NCI-H1436 (cell line): ENCODE measurements at places on chromosomes 6 and 20.

GRCh38 chr6:114087496-114087895 lies 116.5 kb upstream of the HDAC2 start:
- DNase-seq: no peak

GRCh38 chr6:90319979-90320685 lies 23.5 kb upstream of the BACH2 start:
- no peak for DNase-seq

DNA sequence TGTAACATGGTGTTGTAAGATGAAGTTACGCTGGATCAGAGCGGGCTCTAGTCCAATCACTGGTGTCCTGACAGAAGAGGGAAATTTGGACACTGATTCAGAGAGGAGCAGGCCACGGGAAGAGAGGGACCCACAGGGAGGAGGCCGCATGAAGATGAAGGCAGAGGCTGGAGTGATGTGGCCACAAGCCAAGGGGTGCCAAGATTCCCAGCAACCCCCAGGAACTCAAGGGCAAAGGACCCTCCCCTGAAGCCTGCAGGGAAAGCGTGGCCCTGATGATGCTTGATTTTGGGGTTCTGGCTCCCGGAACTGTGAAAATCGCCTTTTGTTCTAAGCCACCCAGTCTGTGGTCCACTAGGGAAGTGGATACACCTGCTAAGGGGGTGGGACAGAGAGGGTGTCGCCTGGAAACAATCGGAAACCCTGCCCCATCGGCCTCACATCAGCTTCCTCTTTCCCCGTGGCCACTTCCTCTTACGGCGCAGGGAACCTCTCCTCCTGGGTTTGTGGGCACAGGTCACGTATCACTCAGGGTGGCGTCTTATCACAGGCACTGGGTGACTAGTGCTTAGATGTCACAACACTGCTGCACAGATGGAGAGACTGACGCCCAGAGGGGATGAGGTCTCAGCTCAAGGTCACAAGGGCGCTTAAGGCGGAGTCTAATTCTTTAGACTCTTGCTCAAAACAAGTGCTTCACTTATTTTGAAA lies 58.0 kb downstream of the SULF2 start:
- no peak for DNase-seq

- no peak for DNase-seq
These were observed 1616.0 kb downstream of the KHDRBS2 start for GRCh38 chr6:60670036-60670435.

DNA sequence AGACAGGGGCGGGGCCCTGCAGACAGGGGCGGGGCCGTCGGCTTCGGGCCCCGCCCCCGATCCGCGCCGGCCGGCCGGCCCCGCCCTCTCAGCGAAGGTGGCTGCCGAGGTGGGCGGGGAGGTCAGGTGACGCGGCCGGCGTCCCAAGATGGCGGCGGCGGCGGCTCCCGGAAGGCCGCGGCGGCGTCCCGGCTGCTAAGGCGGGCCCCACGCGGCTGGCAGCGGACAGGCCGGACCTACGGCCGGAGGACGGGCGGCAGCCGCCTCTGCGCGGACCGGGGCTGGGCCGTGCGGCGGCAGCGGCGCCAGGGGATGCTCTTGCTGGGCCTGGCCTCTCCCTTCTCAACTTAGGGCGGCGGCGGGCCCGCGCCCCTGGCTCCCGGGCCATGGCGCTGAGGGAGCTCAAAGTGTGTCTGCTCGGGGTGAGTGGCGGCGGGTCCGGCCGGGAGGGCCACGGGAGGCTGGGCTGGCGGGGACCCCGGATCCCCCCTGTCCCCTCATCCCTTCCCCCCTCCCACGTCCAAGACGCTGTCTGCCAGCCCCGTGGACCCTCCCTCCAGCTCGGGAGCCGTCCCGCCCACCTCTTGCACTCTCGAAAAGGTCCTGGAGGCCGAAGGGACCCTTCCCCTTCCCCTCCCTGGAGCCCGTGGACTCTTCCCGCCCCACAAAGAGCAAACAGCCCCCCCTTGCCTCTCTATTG lies at the start of gene RAB22A:
RAB22A (plus strand) TSS at position 125 of the 700 bp plus-strand sequence; CDS start at position 387, 262 bp downstream.
- peak; percentile 70 for DNase-seq

- DNase-seq: no peak
These were observed 83.7 kb upstream of the PRSS16 start for GRCh38 chr6:27163834-27164233.

DNA sequence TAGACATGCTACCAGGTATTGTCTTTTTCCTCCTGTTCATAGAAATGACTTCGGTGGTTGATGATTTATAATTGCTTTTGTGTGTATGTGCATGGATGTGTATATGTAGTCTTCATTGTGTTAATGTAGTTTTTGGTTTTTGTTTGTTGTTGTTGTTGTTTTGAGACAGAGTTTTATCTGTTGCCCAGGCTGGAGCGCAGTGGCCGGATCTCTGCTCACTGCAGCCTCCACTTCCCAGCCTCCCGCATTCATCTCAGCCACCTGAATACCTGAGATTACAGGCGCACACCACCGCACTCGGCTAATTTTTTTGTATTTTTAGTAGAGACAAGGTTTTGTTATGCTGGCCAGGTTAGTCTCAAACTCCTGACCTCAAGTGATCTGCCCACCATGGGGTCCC lies 75.2 kb downstream of the HFE start:
- no peak for DNase-seq

DNA sequence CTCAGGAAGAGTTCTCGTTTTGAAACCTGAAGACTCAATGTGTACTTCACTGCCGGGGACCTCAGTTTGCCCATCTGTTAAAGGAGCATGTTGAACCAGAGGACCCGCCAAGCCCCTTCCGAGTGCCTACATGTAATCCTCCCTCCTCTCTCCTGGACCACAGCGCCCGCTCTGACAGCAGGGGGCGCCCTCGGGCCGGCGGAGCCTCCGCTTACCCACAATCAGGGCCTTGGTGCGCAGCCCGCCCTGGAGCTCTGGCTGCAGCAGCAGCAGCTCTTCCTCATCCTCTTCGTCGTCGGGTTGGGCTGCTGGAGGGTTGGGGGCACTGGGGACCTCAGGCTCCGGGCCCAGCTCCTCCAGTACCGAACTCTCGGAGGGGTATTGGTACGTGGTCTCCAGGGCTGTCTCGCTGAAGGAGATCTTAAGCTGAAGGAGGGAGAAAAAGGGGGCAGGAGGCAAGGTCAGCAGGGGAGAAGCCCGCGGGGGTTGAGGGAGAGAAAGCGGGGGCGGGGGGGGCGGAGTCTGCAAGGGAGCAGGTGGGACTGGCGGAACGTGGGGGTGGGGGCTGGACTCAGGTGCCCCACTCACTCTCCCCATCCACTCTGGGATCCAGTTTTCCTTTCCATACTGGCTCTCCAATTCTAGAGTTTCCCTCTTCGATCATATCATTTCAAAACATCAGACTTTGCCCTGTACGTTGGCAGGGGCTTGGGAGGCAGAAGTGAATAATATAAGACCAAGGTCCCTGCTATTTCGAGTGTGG lies 6.3 kb upstream of the DHX16 start:
- peak; percentile 70 for DNase-seq

- DNase-seq: no peak
These were observed 2.3 kb downstream of the BIRC7 start for GRCh38 chr20:63238031-63238430.

DNA sequence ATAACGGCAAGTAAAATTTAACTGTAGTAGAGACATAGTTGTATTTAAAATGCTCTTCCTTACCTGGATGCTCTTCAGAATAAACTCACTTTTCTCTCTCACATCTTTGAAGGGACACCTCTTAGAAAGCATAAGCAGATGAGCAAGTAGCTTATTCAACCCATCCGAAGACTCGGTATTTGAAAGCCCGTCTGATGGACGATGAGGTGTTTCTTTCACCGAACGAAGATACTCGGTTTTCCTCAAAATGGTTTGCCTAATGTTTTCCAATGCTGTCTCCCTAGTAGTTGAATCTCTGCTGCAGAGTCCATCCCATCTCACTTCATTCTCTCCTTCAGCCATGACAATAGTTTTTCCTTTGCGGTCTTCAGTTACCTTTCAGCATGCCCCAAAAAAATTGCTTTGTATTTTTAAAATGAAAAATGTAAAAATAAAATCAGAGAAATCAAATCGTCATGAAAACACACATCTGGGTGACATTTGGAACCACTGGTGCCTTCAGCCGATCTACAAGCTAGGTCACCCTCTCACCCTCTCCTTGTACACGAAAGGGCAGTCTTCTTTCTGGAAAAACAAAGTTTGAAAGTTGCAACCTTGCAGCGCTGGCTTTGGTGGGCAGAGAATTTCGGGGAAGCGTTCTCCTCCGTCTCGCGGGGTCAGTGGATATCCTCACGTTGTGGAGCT lies 772 bp downstream of the SESN1 start:
- DNase-seq: no peak

- DNase-seq: no peak
These were observed 255.4 kb downstream of the ATXN1 start for GRCh38 chr6:16505711-16506357.

GRCh38 chr20:24669701-24670100 lies 200.3 kb downstream of the SYNDIG1 start:
- no peak for DNase-seq

GRCh38 chr20:54914995-54915394 lies 439.6 kb downstream of the DOK5 start:
- DNase-seq: no peak

DNA sequence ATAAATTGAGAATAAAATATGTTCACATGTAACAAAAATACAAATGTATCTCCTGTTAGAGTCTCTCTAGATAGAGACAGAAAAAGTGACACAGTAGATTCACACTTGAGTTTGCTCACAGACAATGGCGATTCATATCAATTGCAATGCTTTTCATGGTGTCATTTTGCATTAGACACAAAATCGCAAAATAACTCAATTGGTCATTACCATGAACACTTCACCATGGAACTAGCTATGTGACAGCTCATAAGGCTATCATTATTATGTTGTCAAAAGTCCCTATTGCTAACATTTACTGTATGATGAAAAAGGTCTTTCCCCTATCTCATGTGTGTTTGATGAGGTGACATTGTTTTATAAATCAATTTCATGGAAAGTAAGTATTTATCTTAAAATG lies 249.5 kb upstream of the AGPAT4 start:
- no peak for DNase-seq

DNA sequence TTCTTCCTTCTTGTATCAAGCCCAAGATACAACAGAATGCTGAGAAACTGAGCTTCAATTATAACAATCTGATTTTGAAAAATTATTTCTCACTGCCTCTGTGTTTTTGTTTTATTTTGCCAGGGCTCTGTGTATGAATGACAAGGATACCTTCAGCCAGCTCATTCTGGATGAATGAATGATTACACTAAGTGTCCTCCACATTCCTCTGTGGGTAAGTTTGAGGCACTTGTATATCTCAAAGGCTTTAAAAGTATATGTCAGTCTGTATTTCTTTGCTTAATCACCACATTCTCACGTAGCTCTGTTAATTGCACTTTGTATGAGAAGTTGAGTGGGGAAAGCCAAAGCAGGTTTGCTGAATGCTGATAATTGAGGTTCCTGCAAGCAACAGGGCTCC lies 95.1 kb downstream of the TIAM2 start:
- no peak for DNase-seq

- DNase-seq: no peak
These were observed 62.5 kb downstream of the RALGAPA2 start for GRCh38 chr20:20649945-20650344.

DNA sequence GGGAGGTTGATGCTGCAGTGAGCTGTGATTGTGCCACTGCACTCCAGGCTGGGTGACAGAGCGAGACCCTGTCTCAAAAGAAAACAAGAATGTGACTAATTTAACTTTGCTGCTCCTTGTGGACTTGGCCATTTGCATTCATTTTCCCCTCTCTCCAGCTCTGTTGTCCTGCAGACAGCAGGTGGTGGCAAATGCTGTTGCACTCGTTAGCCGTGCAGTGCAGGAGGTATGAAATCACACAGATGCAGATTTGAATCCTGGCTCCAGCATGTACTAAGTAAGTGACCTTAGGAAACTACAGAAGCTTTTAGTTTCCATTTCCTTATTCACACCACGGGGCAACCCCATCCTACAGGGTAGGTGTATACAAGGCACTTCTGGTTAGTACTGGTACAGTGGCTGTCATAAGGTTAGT lies 9.6 kb upstream of the BEND3 start:
- DNase-seq: peak; percentile 9

DNA sequence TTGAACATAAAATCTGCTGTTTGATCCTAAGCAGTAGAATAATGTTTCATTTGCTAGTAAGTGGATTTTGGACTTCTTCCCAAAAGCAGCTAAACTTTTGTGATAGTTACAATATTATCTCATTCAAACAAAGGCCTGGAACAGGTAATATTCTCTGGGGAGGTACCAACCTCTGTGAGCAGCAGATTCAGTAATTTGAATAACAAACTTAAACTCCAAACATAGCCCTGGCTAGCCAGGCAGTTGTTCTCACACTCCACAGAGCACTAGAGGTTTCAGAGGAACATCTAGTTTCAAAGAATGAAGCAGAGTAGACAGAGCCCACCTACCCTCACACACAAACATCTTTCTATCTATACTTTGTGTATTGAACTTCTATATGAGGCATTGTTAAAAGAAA lies 40.9 kb downstream of the LGSN start:
- no peak for DNase-seq

GRCh38 chr6:46795816-46796215 lies 2.6 kb downstream of the MEP1A start:
- DNase-seq: no peak

DNA sequence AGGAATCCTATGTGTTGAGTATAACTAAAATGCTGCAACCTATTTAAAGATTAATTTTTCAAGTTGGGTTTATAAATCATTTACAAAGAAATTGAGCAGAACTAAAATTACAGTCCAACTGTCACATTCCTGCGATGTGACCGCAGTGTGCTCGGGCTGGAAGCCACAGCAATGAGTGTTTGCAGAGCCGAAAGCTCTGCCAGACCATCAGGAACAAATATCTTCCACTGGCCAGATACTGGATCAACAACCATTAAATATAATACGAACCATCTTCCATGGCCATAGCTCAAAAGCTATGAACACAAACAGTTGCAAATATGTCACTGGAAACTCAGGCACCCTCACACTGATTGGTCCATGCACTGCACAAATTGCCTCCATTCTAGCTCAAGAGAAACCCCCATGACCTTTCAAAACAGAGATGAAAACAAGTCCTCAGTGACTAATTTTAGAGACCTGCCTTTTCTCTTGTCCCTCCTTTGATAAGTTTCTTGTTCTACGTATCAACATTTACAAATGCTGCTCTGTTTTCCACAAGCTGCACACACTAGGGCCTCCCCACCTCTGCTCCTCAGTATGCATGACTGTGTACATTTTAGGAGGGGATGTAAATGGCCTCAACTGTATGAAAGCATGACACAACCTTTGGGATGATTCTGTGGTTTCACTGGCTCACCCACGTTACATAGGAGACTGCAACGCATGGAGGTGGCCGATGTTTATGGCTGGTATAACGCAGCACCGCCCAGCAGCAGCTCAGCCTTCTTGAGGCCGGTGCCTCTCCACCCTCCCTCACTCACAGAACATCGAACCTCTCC lies 171.7 kb downstream of the WDR27 start:
- no peak for DNase-seq

- DNase-seq: no peak
These were observed 331.2 kb upstream of the KCNQ5 start for GRCh38 chr6:72290620-72291019.

DNA sequence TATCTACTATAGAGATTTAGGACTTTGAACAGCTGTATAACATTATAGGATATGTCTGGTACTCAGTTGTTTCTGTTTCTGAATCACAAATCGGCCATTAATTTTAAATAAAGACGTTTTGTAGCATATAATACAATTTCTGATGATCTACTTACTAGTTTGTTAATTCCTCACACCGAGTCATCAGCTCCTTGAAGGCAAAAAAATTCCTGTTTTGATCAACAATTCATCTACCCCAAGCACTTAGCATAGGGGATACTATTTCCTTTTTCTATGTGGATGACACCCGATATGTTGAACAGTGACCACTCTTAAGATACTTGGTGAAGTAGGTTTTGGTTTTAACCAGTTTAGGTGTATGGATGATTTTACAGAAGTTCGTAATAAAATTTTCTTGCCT lies 107.3 kb downstream of the NCOA3 start:
- no peak for DNase-seq

GRCh38 chr6:159535656-159536350 lies 157.2 kb downstream of the SOD2 start:
- DNase-seq: no peak
